Activated CD8-positive, alpha-beta memory T cell treated with anti-CD3 and anti-CD28 coated beads, Interleukin-2, amount 10 ng/mL, durations not matched to agents 7 days and 5 days (primary cell): ENCODE measurements at places on chromosomes 7 and 10.

DNA sequence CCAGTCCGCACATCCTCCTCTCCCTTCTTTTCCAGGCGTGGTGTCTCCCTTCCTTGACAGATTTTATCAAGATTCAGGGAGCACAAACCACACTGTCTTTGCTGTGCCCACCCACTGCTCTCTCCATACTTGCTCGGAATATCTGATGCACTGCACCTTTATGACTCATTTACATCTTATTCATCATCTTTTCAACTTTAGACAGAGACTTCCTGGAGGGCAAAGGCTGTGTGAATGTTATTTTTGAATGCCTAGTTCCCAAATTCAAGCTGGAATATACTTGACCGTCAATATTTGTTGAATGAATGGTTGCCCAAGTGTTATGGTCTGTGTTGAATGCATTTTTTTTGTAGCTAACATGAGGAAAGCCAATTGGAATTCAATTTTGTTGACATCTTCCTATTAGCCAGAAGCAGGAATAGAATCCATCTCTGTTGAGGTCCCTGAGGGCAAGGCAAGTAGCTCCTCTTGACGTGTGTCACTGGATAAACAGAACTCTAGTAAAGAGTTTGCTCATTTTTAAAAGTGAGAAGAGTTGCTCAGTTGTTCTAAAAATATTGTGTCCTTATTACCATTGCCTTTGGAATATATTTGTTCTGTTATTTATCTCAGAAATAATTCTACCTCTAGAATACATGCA lies 95.0 kb downstream of the KLF6 start:
- DNase-seq: no peak

GRCh38 chr7:117014673-117015133 lies 61.4 kb downstream of the ST7 start:
- DNase-seq: no peak

DNA sequence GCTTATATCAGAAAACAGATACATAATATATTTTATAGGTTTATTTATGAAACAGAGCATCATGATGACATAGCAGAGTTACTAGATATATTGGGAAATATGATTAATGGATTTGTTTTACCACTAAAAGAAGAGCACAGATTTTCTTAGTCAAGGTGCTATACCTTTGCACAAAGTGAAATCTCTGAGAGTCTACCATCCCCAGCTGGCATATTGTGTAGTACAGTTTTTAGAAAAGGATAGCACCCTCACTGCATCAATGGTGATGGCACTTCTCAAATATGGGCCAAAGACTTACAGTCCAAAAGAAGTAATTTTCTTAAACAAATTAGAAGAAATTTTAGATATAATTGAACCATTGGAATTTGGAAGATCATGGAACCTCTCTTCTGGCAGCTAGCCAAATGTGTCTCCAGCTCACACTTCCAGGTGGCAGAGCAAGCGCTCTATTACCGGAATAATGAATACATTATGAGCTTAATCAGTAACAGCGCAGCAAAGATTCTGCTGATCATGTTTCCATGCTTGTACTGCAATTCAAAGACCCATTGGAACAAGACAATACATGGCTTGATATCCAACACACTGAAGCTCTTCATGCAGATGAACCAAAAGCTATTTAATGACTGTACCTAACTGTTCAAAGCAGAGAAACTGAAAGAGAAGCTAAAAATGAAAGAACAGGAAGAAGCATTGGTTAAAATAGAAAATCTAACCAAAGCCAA lies 21.9 kb upstream of the CREB3L2 start:
- no peak for DNase-seq

DNA sequence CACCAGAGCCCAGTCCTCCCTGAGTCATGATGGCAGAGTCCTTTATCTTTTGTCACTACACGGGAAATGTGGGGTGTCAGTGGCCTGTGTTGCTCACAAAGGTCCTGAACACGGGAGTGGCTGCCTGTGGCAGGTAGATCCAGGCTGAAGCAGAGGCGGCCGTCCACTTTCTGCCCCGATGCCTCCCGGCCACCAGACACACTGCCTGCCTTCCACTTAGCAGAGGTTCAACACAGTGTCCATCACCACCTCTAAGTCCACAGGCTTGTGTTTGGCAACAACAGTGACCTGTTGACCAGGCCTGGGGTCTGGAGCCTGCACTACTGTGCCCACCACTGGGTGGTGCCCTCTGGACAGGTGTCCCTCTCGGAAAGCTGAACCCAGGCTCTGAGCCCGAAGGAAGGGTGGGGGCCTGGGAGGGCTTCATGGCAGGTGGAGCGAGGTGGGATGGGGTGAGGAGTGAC lies 49.9 kb upstream of the CAMK2B start:
- DNase-seq: no peak

GRCh38 chr7:8442051-8442813 lies 8.8 kb downstream of the NXPH1 start:
- DNase-seq: no peak

DNA sequence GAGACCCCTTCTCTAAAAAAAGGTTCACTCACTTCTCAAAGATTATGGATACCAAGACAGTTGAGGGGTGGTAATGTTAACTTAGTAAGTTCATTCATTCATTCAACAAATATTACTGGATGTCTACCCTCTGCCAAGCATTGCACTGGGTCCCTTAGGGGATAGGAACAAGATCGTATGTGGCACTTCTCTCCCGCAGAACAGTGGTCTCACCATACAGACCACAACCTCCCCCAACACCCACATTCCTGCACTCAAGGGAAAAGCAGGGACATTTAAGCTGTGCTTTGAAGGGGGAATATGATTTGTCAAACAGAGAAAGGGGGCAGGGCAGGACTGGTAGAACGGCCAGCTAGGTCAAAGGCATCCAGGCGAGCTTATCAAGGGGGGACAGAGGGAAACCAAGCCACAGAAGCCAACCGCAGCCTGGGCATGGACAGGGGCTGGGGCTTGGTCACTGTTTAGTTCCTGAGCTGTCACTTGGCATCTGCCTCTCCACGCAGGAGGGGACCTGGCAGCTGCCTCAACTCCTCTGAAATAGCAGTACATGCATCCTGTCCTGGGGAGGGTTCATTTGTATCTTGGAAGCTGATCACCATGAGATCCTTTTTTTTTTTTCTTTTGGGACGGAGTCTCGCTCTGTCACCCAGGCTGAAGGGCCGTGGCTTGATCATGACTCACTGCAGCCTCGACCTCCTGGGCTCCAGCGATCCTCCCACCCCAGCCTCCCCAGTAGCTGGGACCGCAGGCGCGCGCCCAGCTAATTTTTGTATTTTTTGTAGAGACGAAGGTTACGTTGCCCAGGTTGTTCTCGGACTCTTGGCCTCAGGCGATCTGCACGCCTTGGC lies 949 bp upstream of the CLIP2 start:
- no peak for DNase-seq

- no peak for DNase-seq
Measured at GRCh38 chr7:48708635-48709034, 215.7 kb upstream of the CDC14C start.

GRCh38 chr7:35253710-35254495 lies at the start of gene TBX20:
TBX20 (minus strand) TSS chr7:35254100; CDS start chr7:35253620, 480 bp downstream.
- DNase-seq: no peak

DNA sequence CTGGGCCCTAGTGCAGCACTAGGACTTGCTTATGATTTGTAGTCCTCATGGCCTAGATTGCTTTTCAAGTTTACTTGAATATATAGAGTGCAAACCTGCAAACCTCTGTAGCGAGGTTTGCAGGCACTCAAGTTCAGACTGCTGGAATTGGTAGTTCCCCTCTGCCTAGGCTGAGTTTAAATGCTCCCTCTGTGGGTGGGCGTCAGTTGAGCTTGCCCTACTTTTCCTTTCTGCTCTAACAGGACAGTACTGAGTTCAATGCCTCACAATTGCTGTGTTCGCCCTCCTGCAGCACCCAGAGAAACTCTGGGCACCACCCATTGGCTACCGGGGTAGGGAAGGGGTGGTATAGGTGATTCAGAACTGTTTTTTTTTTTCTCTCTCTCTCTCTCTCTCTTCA lies 31.6 kb downstream of the MYO3A start:
- DNase-seq: no peak

DNA sequence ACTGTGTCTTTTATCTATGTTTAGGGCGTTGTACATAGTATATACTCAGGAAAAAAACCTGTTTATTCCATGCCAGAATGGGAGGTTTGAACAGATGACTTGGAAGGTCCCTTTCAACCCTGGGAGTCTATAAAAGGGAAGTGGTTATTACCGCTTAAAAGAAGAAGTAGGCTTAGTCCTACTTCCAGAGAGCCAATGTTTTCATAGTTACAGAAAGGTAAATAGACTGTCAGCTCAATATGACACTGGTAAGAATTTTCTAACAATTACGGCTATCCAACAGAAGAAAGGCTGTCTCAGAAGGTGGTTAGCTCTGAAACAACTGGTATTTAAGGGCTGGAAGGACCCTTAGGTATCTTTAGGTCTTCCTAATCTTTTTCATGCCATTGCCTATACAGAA lies 1.1 kb upstream of the TFAM start:
- no peak for DNase-seq
